Iris pigment epithelial cell (primary cell): ENCODE measurements at places on chromosomes 13 and 19.

- no peak for DNase-seq
Observed at GRCh38 chr19:3229888-3230496, 5.5 kb downstream of the CELF5 start.

GRCh38 chr19:19151418-19151817 lies 13.1 kb upstream of the TMEM161A start:
- no peak for DNase-seq

DNA sequence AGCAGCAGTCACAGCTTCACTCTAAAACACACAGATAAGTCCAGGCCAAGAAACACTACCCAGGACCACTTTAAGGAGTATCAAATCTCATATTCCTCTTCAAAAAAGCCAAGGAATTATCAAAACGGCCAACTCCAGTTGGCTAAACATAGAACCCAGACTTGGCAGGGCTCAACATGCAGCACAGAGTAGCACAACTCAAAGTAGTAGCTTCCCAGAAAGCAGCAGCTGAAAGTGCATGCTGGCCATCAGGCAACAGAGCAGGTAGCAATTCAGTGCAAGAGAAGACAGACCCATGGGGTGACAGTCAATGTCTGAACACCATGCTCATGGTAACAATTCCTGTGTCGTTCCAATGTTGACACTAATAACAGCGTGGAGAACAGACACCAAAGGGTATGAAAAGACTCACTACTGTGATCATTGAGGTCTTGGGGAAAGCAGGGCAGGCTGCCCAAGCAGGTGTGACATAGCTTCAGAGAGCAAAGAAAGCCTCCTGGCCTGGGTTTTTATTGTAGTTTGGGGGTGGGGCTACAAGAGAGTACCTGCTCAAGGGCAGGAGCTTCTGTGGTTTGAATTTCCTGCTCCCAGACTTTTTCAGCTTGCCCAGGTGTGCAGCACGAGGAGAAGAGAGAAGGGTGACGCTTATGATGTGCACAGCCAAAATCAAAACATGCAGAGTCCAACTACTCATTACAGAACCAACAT lies 6.2 kb downstream of the ZNF709 start:
- DNase-seq = no peak

DNA sequence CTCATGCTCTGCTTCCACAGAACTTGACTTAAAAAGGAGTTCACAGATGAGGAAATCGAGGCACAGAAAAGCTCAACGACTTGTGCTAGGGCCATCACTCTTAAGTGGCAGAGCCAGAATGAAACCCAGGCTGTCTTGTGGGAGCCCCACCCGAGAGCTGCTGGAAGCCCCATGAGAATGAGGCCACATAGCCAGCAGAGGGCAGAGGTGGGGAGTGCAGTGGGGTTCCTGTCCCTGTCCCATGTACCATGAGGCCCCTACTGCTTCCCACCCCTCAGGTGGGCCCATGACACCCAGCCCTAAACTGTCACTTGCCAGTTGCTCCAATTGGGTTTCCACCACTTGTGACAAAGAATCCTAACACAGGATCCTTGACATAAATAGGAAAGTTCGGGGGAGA lies 175.9 kb downstream of the IRS2 start:
- DNase-seq = peak; percentile 22

- peak; percentile 45 for DNase-seq
Observed at GRCh38 chr13:24187185-24187584, 26.7 kb downstream of the SPATA13 start.

GRCh38 chr19:6069268-6069791 lies 41.0 kb downstream of the RFX2 start:
- DNase-seq = no peak

DNA sequence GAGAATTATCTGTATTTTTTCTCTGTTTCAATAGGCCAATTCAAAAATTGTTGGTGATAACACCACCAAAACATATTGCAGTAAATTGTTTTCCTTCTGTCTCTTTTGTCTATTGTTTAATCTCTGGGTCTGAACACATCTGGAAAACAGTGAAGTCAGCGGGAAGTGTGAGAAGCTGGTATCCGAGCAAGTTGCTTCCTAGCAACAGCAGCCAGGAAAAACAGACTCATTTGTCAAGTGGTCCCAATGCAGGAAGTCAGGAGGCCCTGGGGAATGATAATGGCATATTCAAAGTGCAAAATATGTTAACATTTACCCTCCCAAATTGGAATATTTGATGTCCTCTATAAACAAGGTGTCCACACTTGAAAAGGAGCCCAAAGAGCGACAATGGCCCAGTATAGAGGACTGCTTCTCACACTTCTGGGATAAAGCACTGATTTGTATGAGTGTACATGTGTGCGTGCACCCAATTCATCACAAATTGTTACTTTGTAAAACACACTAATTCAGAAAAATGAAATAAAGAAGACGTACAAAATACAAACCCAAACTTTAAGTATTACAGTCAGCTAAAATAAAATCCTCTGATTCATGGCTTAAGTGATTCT lies 515.0 kb downstream of the TBC1D4 start:
- no peak for DNase-seq

- DNase-seq = peak; percentile 42
Observed at GRCh38 chr13:83008212-83008929, 873.9 kb downstream of the SLITRK1 start.

GRCh38 chr19:43616954-43617353 lies 2.5 kb downstream of the ZNF428 start:
- DNase-seq = no peak

DNA sequence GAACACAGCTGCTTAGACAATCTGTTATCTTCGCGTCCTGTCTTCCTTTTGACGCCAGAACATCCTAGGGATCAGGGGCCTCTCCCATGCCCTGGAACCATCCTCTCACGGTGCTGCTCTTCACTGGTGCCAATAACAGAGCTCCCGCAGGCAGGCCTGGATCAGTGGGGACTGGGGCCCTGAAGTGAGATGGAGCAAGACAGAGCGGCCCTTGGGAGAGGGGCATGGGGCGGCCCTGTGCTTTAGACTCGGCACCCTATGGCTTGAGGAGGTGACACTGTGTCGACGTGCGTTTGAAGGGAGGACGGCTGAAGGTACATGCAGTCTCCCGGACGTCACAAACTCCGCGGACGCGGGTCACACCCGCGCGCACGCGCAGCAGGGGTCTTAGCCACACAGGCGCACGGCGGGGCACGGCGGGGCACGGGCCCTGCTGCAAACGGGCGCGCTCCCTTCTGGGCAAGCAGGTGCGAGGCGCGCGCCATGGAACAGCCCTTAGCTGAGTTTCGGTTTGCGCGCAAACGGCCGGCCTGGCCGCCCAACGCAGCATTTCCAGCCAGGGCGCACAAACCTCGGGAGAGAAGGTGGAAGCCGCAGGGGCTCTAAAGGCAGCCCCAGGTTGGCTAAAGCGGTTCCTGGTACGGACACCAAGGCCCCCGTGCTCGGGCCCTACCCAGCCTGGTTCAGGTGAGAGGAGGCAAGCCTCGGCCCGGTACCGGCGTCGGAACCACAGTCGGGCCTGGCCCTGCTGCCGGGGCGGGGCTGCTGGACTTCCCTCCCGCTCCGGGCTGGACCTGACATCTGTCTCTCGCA lies 16.5 kb upstream of the RNF17 start:
- DNase-seq = peak; percentile 40

DNA sequence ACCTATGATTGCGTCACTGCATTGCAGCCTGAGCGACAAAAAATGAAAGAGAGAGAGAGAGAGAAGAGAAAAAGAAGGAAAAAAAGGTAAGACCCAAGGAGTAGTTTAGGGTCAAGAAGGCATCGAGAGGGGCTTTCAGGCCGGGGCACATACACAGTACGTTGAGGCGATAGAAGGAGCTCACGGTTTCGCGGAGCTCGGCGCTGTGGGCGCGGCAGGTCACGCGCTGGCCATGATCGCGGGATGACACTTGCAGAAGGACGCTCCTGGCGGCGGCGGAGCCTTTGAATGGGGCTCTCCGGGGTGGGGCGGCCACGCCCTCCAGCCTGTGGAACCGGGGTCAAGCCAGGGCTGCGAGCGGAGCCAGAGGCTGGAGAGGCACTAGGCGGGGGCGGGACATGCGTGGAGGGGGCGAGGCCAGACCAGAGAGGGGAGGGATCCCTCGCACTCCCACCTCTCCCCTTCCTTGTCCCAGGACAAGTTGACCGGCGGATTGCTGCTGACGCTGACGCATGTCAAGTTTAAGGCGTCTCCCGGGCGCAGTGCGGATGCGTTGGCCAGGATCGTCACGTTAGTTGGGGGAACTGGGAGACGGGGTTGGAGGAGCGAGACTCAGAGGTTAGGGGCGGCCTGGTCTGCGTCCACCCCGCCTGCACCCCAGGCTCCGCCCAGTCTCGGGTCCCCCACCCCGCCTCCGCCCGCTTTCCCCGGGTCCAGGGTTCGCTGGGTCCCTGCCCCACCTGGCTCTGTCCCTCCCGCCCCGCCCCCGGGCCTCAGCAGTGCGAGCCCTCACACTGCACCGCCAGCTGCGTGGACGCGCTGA lies 6.9 kb downstream of the NPHS1 start:
- DNase-seq = no peak

DNA sequence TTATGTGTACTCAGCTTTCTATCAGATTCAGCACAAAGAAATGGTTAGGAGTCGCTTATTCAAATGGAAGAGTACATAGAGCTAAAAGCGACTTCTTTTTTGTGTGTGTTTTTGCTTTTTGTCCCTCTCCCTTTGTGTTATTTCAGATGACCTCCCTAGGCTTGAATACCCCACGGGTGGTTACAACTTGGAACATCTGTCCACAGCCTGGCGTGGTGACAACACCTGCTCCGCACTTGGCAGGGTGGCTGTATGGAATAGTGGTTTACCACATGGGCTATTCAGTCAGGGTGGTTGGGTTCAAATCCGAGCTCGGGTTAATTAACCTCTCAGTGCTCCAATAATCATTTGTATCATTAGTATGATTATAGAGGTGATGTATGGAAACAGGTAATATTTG lies 151.6 kb upstream of the FREM2 start:
- DNase-seq = no peak

- DNase-seq = peak; percentile 90
Observed at GRCh38 chr19:1213391-1214286, 8.1 kb downstream of the STK11 start.

GRCh38 chr19:13783565-13784500 lies 9.6 kb downstream of the C19orf53 start:
- DNase-seq = no peak

DNA sequence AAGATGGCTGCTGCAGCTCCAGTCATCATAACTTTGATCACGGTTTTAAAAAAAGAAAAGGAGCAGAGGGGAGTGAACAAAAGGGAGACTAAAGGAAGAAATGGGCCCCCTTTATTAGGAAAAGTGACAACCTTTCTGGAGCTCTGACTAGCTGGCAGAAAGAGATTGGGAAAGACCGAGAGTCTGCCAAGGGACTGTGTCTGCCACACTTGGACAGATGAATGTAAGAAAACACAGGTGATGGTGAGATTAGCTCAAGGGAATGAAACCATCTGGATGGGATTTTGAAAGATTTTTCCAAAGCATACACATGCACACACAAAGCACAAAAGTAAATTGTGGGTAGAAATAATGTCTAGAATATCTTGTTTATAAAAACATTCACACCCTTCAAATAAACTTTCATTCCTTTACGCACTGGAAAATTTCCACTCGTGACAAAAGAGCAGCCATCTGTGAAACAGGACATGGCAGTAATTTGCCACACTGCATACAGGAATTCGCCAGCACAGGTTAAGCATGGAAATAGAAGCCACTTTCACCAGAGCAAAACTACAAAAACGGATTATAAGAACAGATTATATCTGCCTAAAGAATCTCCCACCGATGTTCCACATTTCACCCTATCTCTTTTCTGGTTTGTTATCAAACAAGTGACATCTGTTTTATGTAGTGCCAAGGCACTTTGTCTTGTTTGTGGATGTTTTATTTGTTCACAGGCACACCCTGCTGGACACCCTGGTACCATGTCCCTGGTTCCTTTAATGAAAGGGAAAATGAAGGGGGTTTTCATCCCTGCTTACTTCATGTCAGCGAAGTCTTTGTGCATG lies 819.5 kb downstream of the DIAPH3 start:
- no peak for DNase-seq

- DNase-seq = no peak
Observed at GRCh38 chr19:29535214-29535831, 9.5 kb downstream of the VSTM2B start.

GRCh38 chr13:60925686-60926085 lies 490.0 kb downstream of the PCDH20 start:
- no peak for DNase-seq

- peak; percentile 96 for DNase-seq
Observed at GRCh38 chr19:18385675-18386542, at the start of gene GDF15. TSS of gene GDF15 (plus strand) at chr19:18386158. CDS start at chr19:18386190, 32 bp downstream.

DNA sequence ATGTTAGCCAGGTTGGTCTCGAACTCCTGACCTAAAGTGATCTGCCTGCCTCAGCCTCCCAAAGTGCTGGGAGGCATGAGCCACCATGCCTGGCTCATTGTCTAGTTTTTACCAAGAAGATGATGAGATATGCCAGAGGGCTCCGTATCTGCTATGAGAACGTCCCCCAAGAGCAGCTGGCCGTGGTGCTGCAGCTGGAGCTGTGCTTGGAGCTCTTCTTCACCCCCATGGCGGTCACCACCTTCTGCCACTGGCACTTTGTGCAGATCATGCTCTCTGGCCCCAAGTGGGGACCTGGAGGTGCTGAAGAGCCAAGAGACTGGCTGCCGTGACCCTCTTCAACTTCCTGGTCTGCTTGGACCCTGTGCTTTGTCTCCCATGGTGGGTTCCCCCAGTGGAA lies 36.8 kb downstream of the GPR42 start:
- DNase-seq = no peak

DNA sequence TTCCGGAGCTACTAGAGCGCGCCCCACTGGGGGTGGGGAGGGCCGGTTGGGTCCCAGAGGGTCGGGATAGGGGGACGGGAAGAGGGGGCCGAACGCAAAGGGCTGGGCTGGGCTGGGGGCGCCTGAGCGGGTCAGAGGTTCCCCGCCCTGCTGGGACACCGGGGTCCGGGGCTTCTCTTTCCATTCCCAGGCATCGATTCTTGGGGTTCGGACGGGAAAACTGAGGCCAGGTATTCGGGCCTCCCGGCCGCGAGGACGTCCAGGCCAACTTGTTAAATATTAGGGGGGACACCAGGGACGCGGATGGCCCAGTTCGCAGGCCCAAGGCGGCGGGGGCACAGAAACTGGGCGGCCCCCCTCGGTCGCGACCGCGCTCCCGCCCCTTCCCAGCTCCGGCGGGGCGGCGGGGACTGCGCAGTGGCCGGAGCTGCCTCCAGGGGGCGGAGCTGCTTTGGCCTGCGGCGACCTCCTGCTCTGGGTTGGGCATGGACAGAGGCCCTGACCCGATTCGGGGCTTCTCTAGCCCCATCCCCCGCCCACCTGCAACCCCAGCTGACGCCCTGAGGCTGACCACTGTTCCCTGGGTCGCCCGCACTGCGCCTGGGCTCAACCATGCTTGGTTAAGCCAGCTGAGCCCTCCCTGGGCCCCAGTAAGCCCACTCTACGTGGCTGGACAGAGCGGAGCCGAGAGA lies 1.2 kb upstream of the KLF16 start:
- DNase-seq = peak; percentile 46

DNA sequence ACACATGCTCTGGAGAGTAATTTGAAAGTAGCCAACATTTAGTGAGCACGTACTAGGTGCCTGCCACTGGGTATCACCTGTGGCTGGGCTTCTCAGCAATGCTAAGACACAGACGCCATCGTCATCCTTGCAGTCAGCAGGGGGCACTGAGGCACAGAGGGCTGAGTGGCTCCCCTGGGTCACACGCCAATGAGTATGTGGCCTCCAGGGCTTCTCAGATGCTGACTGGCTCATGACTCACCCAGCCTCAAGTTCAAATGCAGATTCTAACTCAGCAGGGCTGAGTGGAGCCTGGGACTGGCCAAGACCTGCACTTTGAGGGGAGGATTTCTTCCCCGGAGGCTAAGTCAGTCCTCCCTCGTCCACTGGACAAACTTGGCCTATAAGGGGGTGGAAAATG lies 115.1 kb upstream of the CACNA1A start:
- peak; percentile 76 for DNase-seq
